ENCODE measurements at places on chromosomes 3 and 15.

- peak; percentile 94 for DNase-seq
Measured at GRCh38 chr3:27431116-27431515, 53.1 kb downstream of the SLC4A7 start.

DNA sequence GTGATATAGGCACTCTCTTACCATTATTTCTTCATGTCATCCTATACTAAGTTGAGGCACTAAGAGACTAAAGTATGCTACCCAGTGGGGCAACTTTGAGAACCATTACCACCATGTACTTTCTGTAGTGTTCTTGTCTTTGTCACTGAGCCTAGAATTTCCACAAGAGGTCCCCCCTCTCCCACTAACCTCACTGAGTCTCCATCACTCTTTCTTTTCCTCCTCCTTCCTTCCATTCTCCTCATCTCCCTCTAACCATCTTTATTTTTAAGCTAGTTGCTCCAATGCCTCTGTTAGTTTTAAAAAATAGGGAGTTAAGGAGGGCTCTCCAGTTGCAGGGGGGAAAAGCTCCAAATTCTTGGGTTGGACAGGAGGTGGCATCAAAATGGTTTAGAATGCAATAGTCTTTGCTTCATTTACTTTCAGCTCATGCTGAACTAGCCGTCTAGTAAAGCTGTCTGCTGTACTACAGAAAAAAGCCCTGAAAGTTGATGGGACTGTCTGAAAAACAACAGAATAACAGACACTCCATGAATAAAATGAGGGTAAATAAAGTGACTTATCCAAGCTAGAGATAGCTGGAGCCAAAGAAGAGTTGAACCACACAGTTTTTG lies 85.1 kb upstream of the MYRIP start:
- DNase-seq: no peak

DNA sequence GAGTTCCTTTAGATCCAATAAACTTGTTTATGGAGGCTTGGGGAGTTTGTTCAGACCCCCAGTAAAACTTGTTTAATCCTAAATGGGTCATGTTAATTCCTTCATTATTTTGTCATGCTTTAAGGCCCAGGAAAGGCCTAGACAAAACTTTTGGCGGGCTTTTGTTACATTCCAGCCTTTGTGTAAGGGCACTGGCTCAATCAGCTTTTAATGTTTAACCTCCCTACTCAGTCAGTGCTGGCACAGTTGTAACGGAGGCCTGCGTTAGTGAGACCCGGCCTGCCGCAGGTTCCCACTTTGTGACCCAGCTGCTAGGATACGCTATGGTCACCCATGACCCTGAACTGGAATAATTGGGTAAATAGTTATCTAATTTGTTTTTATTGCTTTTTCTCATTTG lies 59.2 kb downstream of the OXSM start:
- DNase-seq: no peak

DNA sequence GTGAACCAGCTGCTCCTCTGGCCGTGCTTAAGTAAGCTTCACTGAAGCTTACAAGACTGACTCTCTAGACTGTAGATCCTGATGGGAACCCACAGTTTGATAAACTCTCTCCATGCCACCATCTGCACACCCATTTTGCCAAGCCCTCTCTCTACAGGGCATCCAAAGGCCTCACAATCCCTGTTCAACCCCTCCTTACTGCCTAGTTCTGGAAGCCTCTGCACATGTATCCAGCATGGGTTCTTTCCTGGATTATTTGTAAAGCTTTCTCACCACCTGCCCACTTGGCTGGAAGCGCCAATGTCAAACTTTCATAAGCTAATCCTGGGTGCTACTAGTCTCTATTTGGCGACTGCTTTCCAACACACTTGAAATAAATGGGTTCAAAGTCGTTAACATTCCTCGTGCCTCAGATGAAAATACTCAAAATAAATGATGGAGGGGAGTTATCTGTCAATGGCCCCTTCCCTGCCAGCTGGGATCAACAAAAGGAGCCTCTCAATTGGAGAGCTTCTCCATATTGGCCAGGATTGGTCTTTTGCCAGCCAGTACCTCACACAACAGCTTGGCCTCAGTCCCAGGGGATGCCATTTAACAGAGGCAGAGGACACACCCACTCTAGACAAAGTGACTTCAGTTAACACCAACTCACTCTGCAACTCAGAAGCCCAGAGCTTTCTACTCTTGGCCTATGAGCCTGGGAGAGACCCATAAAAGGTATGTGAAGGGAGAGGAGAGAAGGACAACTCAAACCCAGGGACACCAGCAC lies 48.1 kb downstream of the SH3BP5 start:
- no peak for DNase-seq

DNA sequence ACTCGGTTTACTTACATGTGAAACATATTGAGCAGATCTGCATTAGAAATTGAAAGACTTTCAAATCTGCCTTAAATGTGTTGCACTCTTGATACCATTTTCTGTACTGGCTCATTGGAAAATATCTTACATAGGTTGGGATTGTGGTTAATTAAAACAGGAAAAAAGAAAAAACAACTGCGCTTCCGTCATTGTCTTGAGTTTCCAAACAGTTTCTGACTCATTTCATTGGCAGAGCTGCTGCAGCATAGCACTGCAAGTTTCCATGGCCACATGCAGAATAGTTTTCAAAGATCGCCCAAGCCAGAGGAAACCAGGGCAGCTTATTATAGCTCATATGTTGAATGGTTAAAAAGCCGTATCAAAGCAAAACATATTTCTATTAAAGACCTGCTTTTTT lies 446.6 kb upstream of the BCHE start:
- DNase-seq: peak; percentile 81

DNA sequence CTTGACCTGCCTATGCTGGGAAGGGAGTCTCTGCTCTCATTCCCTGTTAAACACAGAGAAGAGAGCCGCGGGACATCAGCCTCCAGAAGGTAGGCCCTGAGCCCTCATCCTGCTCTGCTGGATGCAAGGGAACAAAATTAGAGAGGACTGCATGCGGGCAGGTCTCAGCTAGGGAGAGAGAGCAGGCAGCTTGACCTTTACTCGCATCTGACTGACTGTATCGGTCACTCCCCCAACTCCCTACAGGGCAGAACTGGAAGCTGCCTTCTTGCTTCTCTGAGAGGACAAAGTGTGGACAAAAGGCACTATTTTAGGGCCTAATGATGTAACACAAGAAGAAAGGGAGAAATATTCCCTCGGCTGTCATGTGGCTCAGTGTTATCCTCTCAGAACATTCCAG lies 38.7 kb upstream of the ATOSA start:
- no peak for DNase-seq

GRCh38 chr3:135000465-135000864 lies 205.4 kb downstream of the EPHB1 start:
- DNase-seq: no peak

DNA sequence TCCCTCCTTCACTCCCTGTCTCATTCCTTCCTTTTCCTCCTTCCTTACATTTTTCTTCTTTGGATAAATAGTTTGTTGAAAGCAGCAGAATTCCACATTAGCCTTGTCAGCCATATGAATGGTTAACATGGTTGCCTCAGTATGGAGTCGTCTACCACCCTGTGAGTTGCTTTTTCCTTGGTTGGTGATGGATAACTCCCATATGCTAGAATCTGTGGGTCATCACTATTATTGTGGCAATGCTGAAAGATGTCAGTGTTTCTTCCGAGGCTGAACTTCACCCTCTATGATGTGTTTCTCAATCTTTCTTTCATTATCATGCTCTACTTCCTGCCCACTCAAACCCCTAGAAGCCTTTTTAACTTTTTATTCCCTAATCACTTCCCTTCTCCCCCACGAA lies 481.8 kb upstream of the KCNMB2 start:
- no peak for DNase-seq

DNA sequence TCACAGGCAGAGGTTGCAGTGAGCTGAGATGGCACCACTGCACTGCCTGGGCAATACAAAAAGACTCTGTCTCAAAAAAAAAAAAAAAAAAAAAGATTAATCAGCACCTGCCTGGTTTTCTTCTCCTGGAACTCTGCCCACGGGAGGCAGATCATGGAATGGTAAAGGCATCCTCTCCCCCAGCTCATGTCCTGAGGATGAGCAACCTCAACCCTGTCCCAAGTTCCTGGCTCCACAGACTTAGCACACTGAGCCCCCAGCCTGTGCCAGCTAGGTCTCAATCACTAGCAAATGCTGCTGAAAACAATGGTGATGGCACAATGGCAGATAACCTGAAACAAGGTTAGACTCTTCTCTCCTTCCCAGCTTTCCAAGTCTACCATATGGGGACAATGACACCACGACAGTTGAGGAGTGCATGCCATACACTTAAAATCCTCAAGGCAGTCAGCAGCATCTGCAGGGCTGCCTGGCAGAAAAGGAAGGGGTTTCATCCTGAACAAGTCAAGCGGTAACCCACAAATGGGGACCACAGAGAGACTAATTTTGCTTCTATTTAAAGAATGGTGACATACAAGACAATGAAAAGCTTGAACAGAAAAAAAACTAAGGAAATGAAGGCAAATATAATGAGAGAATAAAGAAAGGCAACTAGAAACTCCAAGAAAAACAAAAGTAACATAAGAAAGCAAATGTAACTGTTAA lies 4.8 kb downstream of the CLN6 start:
- no peak for DNase-seq

GRCh38 chr3:45711931-45712330 lies 22.7 kb downstream of the SACM1L start:
- no peak for DNase-seq

DNA sequence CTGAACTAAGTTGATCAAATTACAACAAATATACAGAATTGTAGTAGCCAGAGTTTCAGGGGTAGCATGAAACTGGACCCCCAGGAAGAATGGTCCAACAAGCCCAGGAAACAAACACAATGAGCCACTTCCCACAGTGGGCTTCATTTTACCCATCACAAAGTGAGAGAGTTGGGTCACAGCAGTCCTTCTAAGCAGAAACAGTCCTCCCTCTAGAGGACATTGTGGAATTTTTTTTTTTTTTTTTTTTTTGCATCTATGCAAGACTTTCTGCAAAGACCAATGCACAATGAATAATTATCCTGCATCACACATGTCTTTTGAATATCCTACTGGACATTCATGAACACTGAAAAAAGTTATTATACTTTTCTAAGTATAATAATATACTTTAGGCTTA lies 73.8 kb upstream of the ATP13A5 start:
- DNase-seq: no peak

DNA sequence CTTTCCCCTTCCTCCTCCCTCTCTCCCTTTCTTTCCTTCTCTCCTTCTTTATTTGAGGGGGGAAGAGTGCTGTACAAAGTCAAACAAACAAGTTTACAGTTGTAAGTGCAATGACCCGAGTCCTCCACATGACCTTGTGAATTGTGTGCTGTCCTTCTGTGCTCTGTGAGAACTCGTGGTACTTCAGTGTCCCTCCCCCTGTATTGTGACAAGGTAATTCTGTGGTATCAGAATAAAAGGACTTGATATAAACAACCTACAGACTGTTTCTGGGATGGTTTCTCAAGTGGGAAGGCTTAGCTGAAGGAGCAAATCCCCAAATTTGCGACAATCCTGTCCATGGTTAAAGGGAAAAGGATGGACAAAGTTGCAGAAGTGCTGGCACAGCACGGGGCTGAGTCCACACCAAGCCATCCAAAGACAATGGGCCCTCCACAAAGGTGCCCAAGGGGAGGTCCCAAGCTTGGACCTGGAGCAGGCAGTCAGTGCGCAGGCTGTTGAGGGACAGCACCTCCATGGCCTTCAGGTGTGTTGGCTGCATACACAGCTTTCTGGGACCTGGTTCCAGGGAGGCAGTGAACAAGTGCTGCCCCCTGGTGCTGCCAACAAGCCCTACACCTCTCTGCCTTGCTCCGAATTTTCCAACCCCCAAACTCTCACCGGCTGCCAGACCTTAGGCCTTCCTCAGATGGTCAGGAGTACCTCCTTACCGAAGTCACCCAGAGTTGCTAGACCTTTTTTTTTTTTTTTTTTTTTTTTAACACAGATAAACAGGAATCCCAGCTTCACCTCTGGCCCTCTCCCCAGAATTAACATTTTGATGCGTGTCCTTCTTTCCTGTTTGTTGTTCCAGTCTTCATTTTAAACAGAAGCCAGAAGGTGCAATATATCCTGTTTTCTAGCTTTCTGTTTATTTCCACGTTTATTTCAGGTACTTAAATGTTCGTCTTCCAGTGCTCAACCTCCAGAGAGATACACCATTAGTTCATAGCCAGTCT lies 2.6 kb upstream of the APEH start:
- no peak for DNase-seq

DNA sequence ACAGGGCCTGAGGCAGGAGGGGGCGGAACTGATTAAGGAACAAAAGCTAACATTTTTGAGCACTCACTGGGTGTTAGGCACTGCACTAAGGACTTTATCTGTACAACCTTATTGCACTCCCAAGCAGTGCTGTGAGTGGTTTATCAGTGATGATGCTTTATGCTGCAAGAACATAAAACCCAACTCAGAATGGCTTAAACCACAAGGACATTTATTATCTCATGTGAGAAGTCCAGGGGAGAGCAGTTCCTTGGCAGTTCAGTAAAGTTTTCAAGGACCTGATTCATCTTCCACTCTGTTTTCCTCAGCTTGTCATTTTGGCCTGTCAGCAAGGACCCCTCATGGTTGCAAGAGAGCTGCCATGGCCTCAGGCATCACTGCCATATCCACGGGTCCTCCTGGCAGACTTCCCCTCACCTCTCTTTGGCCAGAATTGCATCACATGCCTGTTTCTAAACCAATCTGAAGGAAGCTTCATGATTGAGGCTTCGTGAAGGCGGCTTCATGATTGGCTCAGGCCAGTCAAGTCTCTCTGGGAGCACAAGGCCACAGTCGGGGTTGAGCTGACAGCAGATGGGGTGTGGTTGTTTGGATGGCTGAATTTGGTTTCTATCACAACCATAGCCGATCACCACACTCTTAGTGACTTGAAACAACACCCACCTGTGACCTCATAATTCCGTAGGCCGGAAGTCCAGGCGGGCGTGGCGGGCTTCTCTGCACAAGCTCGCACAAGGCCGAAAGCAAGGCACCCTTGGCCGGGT lies 15.8 kb downstream of the EFCC1 start:
- no peak for DNase-seq

DNA sequence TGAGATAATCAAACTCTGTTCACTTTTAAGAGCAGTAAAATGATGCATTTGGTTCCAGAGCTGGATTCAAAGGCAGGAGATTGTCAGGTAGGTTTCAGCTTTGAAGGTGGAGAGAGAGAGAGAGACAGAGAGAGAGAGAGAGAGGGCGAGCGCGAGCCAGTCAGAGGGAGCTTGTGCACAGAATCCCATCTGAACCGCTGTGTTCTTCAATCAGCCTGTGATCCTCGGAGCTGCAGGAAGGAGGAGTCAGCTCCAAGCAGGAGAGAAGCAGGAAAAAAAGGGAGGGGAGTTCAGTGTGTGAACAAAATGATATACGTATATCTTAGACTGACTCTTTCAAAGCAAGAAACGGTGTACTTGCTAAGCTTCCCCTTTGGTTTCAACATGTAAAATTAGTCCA lies at the start of gene GPR149:
Gene GPR149, minus strand, starts transcription at position 177 of the 400 bp plus-strand sequence. CDS start 575 bp downstream, outside the sequence.
- DNase-seq: no peak

- DNase-seq: no peak
Measured at GRCh38 chr15:39925112-39925842, 5.2 kb upstream of the GPR176 start.

DNA sequence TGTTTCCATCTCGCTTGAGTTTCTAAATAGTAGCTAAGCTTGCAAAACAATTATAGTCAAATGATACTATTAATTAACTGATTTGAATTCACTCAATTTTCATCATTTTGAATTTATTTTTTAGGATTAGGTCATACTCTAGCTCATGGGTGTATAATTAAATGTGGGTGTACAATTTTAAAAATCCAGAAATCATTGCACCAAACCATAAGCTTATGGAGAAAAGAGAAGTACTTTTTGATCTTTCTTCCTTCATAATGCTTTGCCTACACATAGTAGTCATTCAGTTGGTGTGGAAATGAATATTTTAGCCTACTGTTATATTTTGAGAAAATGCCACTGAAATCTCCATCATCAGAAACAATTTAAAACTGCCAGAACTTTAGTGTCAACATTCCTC lies 175.1 kb downstream of the CD47 start:
- DNase-seq: no peak
